ENCODE measurements at places on chromosomes 11 and 22.

GRCh38 chr11:123654566-123655081 lies at the start of gene SCN3B:
TSS of gene SCN3B (minus strand) at chr11:123654624. CDS start at chr11:123653801, 823 bp downstream.
- DNase-seq = peak; percentile 92

GRCh38 chr11:28223577-28223976 lies 115.4 kb downstream of the METTL15 start:
- DNase-seq = no peak

DNA sequence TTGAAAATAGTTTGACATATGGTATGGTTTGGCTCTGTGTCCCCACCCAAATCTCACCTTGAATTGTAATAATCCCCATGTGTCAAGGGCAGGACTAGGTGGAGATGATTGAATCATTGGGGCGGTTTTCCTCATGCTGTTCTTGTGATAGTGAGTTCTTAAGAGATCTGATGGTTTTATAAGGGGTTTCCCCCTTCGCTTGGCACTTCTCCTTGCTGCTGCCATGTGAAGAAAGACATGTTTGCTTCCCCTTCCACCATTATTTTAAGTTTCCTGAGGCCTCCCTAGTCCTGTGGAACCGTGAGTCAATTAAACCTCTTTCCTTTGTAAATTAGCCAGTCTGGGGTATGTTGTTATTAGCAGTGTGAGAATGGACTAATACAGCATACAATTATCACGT lies 7.7 kb downstream of the KCTD21 start:
- no peak for DNase-seq

GRCh38 chr11:79966592-79966991 lies 525.8 kb upstream of the TENM4 start:
- no peak for DNase-seq

GRCh38 chr11:134882141-134882540 lies 470.1 kb upstream of the B3GAT1 start:
- DNase-seq = no peak

GRCh38 chr11:86014221-86014620 lies 54.7 kb downstream of the PICALM start:
- no peak for DNase-seq
